Esophagus squamous epithelium (tissue), 5 donors: ENCODE measurements at places on chromosomes 6 and 20.

GRCh38 chr6:150412221-150412620 is 43.4 kb downstream of the IYD start:
- DNase-seq, result no peak

- no peak for DNase-seq
Observed at GRCh38 chr6:41536795-41537758, 9.1 kb upstream of the FOXP4 start.

DNA sequence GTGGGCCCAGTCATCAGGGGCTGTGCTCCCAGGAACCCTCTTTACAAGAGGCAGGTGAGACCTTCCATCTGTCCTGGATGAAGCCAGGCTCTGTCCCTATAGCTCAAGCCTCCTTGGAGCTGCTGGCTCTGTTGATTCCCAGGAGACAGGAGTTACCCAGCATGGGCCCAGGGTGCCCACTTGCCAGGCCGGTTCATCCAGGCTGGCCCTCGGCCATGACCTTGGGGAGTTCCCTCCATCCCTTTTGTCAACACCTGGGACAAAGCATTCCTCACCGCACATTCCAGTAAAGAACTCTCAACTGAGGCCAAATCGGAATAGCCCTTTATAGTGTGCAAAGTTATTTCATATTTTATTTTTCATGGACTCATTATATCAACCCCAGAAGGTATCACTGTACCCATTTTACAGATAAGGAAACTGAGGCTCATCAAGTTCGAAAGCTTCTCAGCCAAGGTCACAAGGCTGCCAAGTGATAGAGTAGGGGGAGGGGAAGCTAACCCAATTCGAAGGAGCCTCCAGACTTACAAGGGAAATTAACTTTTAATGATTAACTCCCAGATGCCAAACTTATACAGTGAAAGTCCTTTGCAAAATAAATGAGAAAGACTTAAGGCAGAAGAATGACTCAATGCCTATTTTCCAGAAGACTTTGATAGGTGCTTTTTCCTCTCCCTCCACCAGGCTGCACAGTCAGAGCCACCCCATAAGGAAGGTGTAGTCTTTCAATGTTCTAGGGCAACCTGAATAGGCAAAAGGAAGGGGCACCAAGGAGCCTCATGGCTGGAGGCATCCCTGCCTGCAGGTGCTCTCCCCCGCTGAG is 18.5 kb downstream of the SDC4 start:
- DNase-seq, result no peak

DNA sequence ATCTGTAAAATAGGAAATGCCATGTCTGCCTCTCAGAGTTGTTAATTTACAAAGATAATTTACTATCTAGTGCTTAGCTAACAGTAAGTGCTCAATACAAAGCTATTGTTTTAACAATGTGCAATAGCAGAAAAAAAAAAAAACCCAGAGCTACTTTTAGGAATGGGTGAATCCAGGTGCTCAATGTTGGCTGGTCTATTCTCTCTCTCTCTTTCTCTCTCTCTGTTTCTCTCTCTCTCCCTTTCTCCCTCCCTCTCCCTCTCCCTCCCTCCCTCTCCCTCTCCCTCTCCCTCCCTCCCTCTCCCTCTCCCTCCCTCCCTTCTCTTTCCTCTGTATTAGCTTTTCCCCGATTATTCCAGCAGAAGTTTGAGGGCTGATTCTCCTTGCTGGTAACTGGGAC is 14.0 kb downstream of the PDRG1 start:
- no peak for DNase-seq

DNA sequence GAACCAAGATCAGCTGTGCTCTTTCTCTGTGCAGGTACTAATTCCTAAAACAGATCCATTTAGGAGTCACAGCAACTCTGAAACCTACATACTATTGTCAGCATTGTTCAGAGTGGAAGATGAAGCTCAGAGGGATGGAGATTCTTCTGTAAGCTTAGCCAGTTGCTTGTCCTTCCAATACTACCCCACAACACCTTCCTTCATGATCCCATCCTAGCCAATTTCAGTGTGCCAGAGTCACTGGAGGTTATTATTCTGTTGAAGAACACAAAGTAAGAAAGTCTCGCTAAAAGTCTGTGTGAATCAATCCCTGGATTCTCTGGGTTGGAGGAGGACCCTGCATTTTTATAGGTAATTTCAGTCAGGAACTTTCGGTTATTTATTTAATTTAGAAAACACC is 2.3 kb downstream of the POPDC3 start:
- no peak for DNase-seq

DNA sequence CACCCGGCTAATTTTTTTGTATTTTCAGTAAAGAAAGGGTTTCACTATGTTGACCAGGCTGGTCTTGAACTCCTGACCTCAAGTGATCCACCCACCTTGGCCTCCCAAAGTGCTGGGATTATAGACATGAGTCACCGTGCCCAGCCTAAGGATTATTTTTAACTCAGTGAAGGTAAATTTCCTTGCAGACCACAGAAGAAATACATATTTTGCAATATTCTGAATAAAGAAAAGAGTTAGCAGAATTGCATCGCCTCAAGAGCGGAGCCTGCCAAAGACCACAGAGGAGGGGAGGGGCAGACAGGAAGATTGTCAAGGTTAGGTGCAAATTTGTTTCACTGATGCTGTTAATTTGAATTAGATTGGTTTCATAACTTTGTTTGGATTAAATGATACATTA is 47.4 kb downstream of the SOD2 start:
- DNase-seq, result no peak

DNA sequence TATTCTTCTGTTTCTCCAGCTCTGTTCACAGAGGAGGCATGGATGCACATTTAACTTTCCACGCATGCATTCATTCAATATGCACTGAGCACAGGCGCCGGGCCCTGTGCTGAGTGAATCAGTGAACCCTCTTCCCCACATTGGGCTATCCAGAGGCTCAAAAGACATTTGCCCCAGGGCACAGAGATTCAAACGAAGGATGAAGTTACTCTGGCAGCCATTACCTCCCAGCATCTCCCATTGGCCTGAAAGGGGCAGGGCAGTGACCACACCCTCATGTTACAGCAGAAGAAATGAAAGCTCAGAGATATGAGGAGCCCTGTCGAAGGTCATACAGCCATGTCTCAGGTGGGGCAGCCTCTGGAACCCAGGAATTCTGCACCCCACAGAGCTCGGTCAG is 26.7 kb upstream of the NOL4L start:
- no peak for DNase-seq

GRCh38 chr6:45003387-45003786 is 324.7 kb upstream of the RUNX2 start:
- DNase-seq, result no peak

- no peak for DNase-seq
Observed at GRCh38 chr6:107114213-107114925, 946 bp downstream of the BEND3 start.

DNA sequence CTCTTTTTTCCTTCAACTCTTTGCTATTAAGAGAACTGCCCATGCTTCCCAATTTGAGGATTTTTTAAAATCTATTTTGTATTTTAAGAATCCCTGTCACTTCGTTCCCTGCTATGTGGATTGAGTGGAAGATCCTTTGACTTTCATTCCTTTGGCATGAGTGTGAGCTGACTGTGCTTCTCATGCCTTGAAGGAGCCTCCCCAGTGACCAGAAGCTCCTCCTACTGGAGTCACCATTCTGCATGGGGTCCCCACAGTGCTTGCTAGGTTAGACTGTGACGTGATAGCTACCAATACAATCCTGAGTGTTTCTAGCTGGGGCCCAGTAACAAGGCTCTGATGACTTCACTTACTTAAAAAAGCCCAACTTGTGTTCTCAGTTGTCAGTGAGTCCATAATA is 104.4 kb upstream of the LAMP5 start:
- no peak for DNase-seq

- DNase-seq, result no peak
Observed at GRCh38 chr6:76465410-76465809, 392.9 kb upstream of the IMPG1 start.

GRCh38 chr6:142384519-142385254 is 82.9 kb downstream of the ADGRG6 start:
- no peak for DNase-seq

DNA sequence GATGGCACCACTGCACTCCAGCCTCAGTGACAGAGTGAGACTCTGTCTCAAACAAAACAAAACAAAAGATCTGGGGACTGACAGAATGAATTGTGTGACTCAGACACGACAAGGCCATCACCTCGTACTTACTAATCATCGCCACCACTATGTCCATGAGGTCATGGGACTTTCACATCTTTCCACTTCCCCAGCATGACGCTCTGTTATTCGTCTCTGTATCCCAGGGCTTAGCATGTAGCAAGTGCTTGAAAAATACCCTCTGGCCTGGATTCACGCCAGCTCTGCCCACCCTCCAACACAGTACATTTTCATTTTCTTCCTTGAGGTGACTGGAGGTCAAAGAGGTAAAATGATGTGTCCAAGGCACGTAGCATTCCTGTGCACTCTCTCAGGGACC is 27.8 kb downstream of the FGD2 start:
- DNase-seq, result no peak

DNA sequence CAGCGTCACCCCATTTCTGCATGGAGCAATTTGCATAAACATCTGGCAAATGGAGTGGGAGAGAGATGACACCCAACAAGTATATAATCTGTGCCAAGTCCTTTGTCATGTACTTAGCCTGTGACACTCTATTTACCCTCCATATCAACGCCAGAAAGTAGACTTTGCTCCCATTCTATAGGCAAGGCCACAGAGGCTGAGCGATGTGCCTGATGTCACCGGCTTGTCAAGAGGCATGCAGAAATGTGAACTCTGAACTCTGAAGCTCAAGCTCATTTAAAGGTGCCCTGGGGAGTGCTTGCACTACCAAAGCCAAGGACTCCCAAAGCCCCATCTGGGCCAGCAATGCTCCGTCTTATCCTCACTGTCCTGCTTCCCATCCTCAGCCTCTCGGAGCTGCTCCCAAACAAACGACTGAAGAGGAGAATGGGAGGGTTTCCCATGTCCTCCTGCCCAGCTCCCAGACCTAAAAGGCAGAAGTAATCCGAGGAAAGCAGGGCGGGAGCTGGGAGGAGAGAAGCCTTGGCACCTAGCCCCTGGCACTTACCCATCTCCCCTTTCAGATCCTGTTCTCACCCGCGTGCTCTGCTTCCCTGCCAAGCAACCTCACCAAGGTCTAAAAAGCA is 9.2 kb downstream of the CPNE5 start:
- DNase-seq, result no peak

- no peak for DNase-seq
Observed at GRCh38 chr6:149179431-149179830, 138.1 kb upstream of the TAB2 start.

DNA sequence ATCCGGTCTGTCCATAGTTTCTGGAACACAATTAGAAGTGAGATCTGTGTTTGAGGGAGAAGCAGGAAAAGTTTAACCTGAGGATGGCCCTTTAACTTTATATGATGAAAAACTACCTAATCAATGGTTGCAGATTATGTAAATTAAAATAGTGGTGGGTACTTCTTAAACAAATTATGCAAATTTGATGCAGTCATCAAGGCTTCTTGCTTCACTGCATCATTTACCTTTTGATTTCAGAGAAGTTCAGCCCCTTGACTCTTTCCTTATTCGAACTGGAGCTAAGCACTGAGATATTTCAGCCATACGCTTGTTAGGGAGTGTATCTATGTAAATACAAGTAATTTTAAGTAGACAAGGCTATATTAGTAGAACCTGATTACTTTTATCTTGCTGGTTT is 73.8 kb downstream of the JARID2 start:
- DNase-seq, result no peak

- DNase-seq, result no peak
Observed at GRCh38 chr20:45191926-45192325, 14.9 kb upstream of the SEMG1 start.

DNA sequence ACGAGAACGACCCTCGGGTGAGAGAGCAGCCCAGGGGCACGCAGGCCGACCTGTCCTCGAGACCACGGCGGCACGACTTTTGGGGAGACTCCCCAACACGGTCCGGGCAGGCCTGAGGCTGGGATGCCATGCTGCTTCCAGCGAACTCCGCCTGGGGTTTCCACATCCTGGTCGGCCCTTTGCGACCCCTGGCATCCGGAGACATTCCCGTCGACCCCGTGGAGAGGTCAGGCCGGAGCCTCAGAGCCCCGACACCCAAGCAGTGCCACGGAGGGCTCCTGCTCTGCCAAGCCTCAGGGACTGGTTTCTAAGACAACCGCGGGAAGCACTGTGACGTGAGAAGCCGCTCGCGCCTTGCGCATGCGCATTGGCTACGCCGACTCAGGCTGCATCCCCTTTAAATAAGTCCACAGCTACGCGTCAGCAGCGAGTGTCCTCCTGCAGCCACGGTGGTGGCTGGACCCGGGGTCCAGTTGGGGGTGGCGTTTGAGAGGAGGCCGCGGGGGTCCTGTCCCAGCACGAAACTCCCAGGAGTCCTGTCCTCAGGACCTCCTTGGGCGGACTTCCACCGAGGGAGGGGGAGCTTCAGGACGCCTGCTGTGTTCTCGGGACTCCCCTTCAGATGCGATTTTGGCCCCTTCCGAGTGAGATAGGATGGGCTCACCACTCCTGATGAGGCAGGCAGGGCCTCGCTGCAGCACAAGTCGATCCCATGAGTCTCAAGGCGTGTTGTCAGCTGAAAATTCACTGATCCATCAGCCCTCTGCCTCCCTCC is 1089.3 kb upstream of the DEFB115 start:
- no peak for DNase-seq

DNA sequence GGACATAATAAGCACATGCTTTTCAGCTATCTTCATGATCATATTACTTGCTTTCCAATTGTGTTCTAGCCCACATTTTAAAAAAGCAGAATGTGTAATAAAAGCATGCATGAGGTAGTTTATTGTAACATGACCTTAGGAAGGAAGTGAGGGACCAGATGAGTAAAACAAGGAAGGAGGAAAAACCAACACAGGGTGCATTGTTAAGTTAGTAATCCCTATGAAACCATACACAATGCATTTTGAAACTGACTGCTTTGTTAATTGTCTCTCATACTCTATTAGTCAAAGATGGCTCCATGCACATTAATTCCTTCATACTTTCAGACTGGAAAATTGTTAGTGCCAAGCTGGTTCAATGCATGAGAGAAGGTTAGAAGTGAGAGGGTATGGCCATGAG is 37.7 kb upstream of the CENPW start:
- DNase-seq, result no peak

DNA sequence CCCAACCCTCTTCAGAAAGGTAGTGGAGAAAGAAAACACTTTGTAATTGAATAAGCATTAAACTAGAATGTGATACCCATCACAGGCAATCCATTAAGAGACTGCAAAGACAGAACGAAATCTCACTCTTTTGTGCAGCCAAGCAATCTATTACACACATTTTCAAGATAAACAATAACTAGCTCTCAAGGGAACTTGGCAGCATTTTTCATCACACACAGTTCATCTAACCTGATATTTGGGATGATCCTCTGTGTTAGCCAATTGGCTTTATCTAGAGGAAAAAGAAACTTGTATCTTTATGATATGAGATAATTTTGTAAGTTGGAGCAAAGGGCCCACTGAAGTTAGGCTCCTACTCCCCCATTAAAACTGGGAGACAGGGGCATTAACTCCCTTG is 1.5 kb upstream of the GZF1 start:
- no peak for DNase-seq

DNA sequence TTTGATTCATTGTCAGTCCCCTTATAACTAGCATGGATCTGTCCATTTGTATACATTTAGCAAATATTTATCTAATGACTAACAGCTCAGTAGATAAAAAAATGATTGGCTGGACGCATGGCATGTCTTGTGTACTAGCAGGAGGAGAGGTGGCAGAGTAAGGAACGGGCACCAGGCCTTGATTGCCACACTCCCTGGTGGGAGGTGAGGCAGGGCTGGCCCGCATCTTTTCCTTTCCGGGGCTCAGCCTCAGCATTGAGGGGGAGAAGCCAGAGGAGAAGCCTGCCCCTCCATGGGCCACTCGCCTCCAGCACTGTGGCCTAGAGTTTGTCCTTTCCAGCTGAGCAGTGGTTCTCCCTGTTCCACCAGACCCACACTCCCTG is 84.9 kb upstream of the TMEM181 start:
- DNase-seq, result no peak
